Activated naive CD4-positive, alpha-beta T cell treated with anti-CD3 and anti-CD28 coated beads, Interleukin-2, amount 10 ng/mL, durations not matched to agents 7 days and 5 days (primary cell): ENCODE measurements at places on chromosomes 1 and 21.

- H3K36me3 ChIP-seq, result no peaks in the 10 kb centered on the region
- no peak overlapping the region for H3K4me3 ChIP-seq
- no peak for DNase-seq
- H3K27me3 ChIP-seq, result peaks cover 36% of the 10 kb centered on the region
- peaks cover 8% of the 10 kb centered on the region for H3K4me1 ChIP-seq
- no peak overlapping the region for H3K27ac ChIP-seq
These were observed 41.9 kb downstream of the CACNA1E start for GRCh38 chr1:181525104-181525721.

DNA sequence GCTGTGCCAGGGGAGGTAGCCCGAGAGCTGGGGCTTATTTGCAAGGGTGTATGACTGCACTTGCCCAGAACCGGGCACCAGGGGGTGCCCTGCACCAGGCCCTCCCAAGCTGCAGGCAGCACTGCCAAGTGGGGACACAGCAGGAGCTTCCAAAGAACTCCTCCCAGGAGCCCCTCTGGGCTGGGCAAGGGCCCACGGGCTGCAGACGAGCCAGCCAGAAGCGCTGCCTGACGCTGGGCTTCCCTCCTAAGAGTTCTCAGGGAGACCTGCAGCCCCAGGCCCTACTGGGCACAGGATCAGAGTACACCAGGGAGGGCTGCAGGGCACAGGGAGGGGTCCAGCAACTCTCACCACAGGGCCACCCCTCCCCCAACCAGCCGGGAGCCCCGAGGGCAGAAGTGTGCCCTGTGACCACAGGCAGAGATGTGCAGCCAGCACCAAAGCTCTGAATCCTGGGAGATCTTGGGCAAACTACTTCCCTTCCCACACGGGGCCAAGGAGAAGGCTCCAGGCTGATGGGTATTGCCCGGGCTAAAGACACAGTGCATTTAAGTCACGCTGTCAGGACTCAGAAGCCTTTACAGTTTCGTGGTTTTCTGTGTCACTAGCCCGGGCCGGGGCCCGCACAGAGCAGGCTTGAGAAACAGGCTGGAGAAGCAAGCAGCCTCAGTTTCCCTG is 63.4 kb downstream of the KCNAB2 start:
- H3K36me3 ChIP-seq, result no peaks in the 10 kb centered on the region
- no peaks in the 10 kb centered on the region for H3K4me1 ChIP-seq
- H3K27ac ChIP-seq, result no peak overlapping the region
- peaks cover 46% of the 10 kb centered on the region for H3K27me3 ChIP-seq

GRCh38 chr1:86854352-86854751 is 59.6 kb downstream of the SELENOF start:
- no peaks in the 10 kb centered on the region for H3K36me3 ChIP-seq
- no peaks in the 10 kb centered on the region for H3K4me1 ChIP-seq
- no peaks in the 10 kb centered on the region for H3K27me3 ChIP-seq
- no peak overlapping the region for H3K27ac ChIP-seq
- DNase-seq, result no peak

DNA sequence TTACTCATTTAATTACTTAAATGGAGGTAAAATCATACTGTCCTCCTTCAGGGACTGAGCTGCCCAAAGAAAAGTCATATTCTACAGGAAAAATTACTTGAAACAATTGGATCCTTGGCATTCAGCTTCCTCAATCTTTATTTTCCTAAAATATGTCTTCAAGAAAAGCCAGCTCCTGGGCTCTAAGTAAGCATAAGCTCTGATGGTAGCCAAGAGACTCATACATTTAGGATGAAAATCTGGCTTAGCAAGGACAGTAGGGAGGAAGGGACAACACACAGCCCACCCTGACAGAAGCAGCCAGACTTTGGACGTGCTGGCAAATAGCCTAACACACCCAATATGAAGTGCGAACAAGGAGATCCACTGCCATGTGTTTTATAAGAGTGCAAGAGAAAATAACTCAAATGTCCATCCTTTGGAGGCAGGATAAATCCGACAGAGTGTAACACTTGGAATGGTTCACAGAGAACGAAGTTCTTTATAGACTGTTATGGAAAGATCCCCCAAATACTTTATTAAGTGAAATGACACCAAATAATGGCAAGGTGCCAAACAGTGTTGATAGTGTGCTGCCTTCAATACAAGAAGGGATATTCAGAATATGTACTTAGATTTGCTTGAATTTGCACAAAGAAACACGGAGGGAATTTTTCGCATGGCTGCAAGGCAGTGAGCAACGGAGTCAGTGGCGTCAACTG is 14.1 kb downstream of the CAPN8 start:
- DNase-seq, result no peak
- no peak overlapping the region for H3K4me3 ChIP-seq
- no peaks in the 10 kb centered on the region for H3K36me3 ChIP-seq
- no peaks in the 10 kb centered on the region for H3K4me1 ChIP-seq

DNA sequence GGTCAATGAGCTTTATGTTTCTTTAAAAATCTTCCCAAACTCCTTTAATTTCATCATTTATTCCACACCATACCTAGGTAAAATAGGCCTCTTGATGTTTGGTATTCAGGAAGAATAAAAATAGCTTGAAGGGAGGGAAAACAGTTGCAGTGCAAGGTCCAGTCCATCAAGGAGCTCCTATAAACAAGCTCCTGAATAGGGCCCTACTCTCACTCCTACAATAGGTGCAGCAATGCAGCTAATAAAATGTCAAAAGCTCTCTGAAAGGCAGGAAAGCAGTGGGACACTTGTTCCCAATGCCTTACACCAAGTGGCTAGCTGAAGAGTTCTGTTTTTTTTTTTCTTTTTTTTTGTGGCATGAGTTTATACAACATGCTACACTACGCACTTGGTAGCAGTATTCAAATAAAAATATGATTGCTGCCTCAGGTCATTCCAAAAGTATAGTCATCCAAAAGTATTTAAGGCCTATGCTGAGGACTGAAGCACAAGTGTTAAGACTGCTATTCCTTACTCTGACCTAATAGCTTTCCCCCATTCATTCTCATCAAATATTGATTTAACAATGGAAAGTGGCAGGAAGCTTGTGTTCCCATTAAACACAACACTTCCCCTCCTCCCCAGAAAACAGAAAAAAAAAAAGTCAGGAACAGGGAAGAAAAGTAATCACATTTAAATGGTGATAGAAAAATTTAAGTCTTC is 9.8 kb downstream of the TEX38 start:
- H3K36me3 ChIP-seq, result peaks cover 71% of the 10 kb centered on the region
- DNase-seq, result no peak
- no peaks in the 10 kb centered on the region for H3K27me3 ChIP-seq
- H3K4me1 ChIP-seq, result peaks cover 17% of the 10 kb centered on the region

- H3K36me3 ChIP-seq, result no peaks in the 10 kb centered on the region
- peaks cover 43% of the 10 kb centered on the region for H3K27me3 ChIP-seq
- no peak for DNase-seq
- no peaks in the 10 kb centered on the region for H3K4me1 ChIP-seq
- H3K27ac ChIP-seq, result no peak overlapping the region
- no peak overlapping the region for H3K4me3 ChIP-seq
These were observed 27.2 kb downstream of the LRRN2 start for GRCh38 chr1:204658295-204658694.

- H3K4me1 ChIP-seq, result no peaks in the 10 kb centered on the region
- H3K36me3 ChIP-seq, result no peaks in the 10 kb centered on the region
- no peak for DNase-seq
- H3K4me3 ChIP-seq, result no peak overlapping the region
- H3K27ac ChIP-seq, result no peak overlapping the region
- H3K27me3 ChIP-seq, result no peaks in the 10 kb centered on the region
These were observed 185.0 kb downstream of the PBX1 start for GRCh38 chr1:164743976-164744375.

- H3K4me1 ChIP-seq, result no peaks in the 10 kb centered on the region
- no peak for DNase-seq
- H3K27ac ChIP-seq, result no peak overlapping the region
- H3K36me3 ChIP-seq, result no peaks in the 10 kb centered on the region
- no peaks in the 10 kb centered on the region for H3K27me3 ChIP-seq
These were observed 129.5 kb upstream of the LRRC7 start for GRCh38 chr1:69438056-69438795.

DNA sequence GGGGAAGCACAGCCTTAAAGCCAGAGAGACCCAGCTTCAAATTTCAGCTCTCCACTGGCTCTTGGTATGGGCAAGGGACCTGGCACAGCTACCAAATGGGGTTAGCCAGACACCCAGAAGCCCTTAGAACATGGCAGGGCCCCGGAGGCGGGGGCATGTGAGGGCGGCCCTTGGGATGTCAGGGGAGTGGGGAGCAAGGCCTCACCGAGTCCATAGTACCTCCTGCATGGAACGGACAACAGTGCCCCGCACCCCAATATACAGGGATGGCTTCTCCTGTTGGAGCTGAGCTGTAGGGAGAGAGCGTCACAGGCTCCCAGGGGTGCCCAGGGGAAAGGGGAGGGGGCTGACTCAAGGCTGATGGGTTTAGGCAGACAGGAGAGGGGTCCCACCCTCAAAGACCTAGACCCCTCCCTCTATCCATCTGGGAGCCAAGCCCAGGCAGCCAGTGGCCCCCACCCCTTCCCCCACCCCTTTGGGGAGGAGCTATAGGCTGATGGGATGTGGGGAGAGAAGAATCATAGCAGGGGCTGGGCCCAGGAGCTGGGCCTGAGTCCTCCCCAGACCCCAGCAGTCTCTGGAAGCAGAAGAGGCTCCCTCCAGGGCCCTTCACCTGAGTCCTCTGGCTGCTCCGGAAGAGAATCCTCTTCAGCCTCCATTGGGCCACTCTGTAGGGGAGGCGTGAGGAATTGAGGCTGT is 16.5 kb downstream of the SPOCD1 start:
- no peak overlapping the region for H3K27ac ChIP-seq
- H3K27me3 ChIP-seq, result peaks cover 67% of the 10 kb centered on the region
- DNase-seq, result no peak

DNA sequence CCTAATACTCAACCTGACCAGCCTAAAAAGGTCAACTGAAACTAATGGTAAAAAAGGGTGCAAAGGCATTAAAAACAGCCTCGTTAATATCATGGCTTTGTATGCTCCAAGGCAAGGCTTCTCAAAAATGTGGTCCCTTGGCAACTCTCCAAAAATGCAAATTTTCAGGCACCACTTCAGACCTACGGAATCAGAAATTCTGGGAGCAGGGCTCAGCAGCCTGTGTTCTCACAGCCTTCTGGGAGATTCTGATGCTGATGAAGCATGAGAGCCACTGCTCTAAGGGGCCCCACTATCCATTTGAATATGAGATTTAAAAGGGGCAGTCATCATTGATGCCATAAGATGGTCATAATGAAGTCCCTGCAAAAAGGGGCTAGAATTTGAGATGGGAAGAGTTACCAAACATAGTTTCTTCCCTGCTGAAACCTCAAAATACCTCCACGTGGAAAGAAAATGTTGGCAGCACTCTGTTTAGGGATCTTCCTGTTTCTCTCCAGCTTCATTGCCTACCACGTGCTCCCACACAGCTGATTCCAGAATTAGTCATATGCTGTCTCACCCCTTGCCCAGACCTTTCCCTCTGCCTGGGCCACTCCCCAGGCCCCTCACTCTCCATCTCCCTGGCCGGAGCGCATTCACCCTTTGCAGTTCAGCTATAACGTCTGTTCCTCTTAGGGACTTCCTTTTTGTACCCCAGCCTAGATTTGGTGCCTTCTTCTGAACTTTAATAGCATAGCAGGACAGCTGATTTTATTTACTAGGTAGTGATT is 46.7 kb downstream of the PHC2 start:
- no peaks in the 10 kb centered on the region for H3K36me3 ChIP-seq
- peaks cover 21% of the 10 kb centered on the region for H3K4me1 ChIP-seq
- DNase-seq, result no peak

GRCh38 chr1:20588634-20589225 is at the start of gene CDA:
TSS of gene CDA (plus strand) at chr1:20589097. CDS start at chr1:20589130, 33 bp downstream.
- no peak within 1 kb of the TSS for H3K4me3 ChIP-seq
- peaks cover 80% of the 10 kb centered on the region for H3K27me3 ChIP-seq
- H3K27ac ChIP-seq, result no peak within 1 kb of the TSS
- peak; percentile 39 for DNase-seq

DNA sequence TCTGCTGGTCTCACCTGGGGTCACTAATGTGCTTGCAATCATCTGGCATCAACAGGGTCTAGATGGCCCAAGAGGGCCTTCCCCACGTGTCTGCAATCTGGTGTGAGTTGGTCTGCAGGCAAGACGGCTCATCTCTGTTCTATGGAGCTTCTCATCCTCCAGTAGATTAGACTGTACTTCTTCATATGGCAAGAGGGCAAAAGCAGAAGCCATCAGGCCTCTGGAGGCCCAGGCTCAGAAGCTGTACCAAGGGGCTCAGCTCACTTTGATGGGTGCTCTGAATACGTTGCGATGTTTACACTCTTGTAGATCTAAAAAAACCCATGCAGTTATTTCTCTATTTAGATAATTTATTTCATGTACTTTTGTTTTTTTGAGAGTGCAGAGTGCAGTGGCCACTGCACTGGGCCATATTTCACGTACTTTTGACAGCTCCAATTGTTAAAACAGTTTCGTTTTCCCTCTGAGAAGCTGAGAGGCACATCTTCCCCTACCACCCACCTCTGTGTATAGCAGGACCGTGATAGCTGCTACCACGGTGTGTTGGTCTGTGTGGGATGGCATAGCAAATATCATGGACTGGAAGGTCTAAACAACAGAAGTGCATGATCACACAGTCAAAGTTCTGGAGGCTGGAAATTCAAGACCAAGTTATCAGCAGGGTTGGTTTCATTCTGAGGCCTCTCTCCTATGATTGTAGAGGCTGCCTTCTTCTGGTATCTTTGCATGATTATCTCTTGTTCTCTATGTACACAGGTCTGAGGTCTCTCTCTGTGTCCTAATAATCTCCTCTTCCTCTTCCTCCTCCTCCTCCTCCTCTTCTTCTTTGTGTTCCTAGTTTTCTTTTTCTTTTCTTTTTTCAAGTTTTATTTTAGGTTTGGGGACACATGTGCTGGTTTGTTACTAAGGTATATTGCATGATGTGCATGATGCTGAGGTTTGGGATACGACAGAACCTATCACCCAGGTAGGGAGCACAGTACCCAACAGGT is 17.0 kb downstream of the CITED4 start:
- peaks cover 52% of the 10 kb centered on the region for H3K4me1 ChIP-seq
- no peaks in the 10 kb centered on the region for H3K36me3 ChIP-seq
- DNase-seq, result no peak
- peak overlapping the region; percentile 24 for H3K4me3 ChIP-seq

- no peak for DNase-seq
- no peaks in the 10 kb centered on the region for H3K27me3 ChIP-seq
- H3K4me1 ChIP-seq, result no peaks in the 10 kb centered on the region
- no peak overlapping the region for H3K4me3 ChIP-seq
- no peak overlapping the region for H3K27ac ChIP-seq
These were observed 174.5 kb upstream of the PLXNA2 start for GRCh38 chr1:208418667-208419066.

DNA sequence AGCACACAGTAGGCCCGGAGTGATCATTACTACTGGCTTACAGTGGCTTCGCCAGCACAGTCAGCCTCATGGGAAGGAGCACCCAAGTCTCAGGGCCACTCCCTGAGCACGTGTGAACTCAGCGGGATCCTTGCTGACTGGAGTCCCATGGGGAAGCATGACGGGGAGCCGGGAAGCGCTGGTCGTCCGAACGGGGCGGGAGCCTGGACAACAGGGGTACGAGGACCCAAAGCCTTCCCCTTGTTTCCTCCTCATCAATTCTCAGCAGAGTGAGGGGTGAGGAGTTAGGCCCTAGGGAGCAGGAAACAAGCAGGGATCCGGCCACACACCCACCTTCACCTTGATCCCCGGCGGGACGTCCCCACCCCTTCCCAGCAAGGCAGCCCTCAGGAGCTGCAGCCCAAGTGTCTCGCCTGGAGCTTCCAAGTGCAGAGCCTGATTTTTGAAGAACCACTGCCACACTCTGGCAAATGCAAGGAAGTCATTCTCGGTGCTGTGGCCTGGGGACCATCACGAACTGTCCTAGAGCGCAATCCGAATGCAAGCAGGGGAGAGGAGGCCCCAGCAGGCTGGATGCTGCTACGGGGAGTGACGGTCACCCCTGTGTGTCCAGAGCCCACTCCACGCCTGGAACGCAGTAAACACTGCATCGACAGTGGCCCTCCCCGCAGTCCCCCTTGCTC is 35.5 kb downstream of the TOMM20 start:
- H3K4me1 ChIP-seq, result peaks cover 7% of the 10 kb centered on the region
- H3K36me3 ChIP-seq, result no peaks in the 10 kb centered on the region
- no peak overlapping the region for H3K4me3 ChIP-seq
- no peak overlapping the region for H3K27ac ChIP-seq
- H3K27me3 ChIP-seq, result peaks cover 31% of the 10 kb centered on the region
